ENCODE measurements at places on chromosomes 1 and 21. TPM values are rescaled to one million over a fixed set of nuclear protein-coding genes. Genes with fewer than 3 reads are reported as not detected.

TNFRSF4 gene
- total RNA-seq: 5.1 TPM

- no peak for DNase-seq
These were observed 8.1 kb upstream of the STMN1 start for GRCh38 chr1:25914074-25914995.

- no peak for DNase-seq
These were observed 50.4 kb upstream of the LRRC8D start for GRCh38 chr1:89770391-89770790.

DNA sequence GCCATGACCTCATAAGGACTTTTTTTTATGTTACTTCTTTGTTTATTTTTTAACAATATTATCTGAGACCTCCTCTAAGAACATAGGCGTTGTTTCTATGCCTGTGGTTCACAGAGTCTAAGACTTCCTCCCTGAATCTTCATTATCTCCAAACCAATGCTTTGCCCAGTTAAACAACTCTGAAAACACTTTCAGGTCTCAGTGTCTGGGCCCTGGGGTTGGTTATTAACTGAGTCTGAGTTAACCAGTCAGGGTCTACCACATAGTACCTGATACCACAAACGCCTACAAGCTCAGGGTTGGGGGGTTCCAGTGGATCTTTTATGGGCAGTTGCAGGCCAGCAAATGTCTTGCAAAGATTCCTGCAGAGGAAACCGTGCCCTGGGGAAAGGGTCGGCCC lies 138.2 kb downstream of the AJAP1 start:
- peak; percentile 4 for DNase-seq

- DNase-seq: no peak
These were observed 16.9 kb downstream of the ATG4C start for GRCh38 chr1:62800825-62801306.

GRCh38 chr1:28326515-28326914 lies 2.3 kb upstream of the MED18 start:
- no peak for DNase-seq

DNA sequence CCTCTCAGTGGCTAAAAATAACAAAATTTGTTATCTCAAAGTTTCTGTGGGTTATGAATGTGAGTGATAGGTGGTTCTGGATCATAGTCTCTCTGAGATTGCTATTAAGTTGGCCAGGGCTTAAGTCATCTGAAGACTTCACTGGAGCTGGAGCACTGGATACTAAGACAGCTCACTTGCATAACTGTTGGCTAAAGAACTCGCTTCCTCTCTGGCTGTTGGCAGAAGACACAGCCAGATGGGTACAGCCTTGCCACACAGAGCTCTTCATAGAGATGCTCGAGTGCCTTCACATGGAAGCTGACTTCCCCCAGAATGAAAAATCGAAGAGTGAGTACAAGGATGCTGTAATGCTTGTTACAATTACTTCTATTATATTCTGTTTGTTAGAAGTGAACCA lies 333.8 kb downstream of the ZP4 start:
- DNase-seq: no peak

SYT14 gene
- 1.3 TPM for total RNA-seq

DNA sequence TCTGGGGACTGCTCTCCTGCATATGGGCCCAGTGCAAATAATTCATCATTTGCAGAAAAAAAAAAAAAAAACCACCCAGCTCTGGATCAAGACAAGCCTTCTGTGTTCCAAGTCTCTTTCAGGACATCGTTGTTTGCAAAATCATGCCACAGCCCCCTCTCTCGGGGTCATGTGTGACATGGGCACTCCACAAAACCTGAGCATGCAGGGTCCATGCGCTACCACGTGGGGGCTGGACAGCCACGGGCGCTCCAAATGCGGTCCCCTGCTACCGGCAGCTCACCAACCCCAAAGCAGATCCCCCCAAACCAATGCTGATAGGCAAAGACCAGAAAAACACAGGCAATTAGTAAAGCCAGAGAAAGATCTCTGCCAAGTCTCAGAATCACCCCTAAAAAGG lies 17.6 kb downstream of the NPHP4 start:
- no peak for DNase-seq

DYNLT5 gene
- 1.4 TPM for total RNA-seq

- DNase-seq: no peak
These were observed 6.9 kb downstream of the PDPN start for GRCh38 chr1:13590486-13590885.

CRP gene
- total RNA-seq: not detected

SMIM34 gene
- 0.41 TPM for total RNA-seq

INKA2 gene
- total RNA-seq: 5.6 TPM

- peak; percentile 68 for DNase-seq
These were observed 775 bp upstream of the PRPF38B start for GRCh38 chr1:108691128-108691941.

- no peak for DNase-seq
These were observed 43.5 kb downstream of the CHIA start for GRCh38 chr1:111334169-111334568.

DNA sequence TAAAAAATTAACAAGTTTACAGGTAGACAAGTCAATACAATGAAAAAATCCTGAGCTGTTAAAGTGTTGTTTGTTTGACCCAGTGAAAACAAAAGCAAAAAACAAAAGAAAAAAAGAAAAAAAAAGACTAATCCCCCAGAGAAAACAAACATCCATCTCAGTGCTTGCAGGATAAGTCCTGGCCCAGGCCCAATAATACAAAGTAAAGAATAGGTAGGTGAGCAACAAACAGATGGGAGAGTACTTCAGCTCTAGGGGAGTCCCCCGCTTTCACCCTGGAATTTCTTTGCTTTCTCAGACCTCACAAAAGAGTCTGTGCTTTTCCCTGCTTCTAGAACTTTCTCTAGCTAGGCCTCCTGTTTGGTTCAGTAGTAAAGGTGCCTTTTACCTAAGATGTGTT lies 70.3 kb downstream of the ABCA4 start:
- no peak for DNase-seq

DENND2C gene
- total RNA-seq: 2.5 TPM

DNA sequence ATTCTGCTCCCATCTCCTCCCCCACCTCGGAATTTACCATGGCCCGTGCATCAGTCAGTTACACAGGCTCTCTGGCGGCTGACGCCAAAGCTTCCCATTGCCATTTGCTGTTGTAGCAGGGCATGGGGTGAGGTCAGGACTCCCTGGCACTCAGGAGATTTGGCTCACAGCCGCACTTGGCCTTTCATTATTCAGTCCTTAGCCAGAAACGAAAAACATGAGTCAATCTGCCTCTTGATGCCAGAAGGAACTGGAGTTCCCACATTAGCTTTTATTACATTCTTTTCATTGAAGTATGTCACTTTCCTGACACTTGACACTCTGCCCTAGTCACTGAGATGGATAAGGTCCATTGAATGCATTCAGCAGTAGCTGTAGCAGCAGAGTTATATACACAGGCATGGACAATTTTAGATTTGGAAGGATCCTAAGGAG lies 260.6 kb downstream of the CACNA1E start:
- DNase-seq: peak; percentile 42

TAS1R3 gene
- 1.3 TPM for total RNA-seq

APOBEC4 gene
- total RNA-seq: not detected

- DNase-seq: no peak
These were observed 94.3 kb downstream of the ADGRL4 start for GRCh38 chr1:78911956-78912880.

DENND2D gene
- total RNA-seq: 81.0 TPM

DNA sequence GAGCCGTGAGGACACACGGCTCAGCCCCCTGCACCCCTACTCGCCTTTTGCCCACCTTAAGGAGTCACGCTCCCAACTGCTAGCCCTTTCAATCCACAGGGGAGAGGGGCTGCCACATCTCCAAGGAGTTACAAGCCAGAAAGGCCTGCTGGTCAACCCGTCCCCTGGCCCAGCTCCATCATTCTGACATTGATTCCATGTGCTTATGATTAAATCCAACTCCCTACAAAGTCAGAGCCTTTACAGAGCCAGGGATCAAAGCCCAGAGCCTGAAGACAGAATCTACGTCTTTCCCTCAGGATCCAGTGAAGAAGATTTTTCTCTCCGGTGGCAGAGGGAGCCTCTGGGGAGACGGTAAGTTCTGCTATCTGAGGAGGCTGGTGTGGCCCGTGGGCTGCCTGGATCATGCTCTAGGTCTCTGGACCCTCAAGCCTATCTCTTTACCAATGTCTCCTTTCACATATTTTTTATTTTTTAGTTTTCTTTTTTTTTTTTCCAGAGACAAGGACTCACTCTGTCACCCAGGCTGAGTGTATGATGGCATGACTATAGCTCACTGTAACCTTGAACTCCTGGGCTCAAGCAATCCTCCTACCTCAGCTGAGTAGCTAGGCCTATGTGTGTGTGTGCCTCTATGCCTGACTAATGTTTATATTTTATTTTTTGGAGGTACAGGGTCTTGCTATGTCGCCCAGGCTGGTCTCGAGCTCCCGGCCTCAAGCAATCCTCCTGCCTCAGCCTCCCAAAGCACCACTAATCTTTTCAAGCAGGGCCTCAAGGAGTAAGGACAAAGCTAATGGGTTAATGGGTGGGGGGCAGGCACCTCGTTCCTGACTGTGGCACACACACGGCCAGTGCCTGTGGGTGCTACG lies 61.3 kb downstream of the SLC66A1 start:
- no peak for DNase-seq

CHIT1 gene
- 1.1 TPM for total RNA-seq
